ENCODE measurements at places on chromosomes 3 and 15. TPM values are rescaled to one million over a fixed set of nuclear protein-coding genes. Genes with fewer than 3 reads are reported as not detected.

GRCh38 chr15:52098323-52098722, 14.3 kb downstream of the BCL2L10 start:
- DNase-seq = no peak

DNA sequence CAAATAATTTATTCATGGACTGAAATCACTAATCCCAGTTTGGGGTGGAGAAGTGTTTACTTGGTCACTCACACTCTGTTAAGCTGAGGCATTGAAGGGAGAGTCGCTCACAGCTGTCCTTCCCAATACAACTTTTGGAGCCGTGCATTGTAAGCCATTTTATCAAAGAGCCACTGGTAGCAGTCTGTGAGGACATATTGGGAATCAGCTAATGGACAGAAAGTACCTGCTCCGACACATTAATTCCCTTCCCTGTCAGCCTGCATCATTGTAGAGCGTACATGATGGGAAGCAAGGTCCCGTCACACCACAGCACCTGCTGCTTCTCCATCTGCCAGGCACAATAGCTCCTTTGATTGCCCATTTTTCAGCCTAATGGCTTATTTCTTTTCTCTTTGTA, 643.2 kb downstream of the SQOR start:
- no peak for DNase-seq

DNA sequence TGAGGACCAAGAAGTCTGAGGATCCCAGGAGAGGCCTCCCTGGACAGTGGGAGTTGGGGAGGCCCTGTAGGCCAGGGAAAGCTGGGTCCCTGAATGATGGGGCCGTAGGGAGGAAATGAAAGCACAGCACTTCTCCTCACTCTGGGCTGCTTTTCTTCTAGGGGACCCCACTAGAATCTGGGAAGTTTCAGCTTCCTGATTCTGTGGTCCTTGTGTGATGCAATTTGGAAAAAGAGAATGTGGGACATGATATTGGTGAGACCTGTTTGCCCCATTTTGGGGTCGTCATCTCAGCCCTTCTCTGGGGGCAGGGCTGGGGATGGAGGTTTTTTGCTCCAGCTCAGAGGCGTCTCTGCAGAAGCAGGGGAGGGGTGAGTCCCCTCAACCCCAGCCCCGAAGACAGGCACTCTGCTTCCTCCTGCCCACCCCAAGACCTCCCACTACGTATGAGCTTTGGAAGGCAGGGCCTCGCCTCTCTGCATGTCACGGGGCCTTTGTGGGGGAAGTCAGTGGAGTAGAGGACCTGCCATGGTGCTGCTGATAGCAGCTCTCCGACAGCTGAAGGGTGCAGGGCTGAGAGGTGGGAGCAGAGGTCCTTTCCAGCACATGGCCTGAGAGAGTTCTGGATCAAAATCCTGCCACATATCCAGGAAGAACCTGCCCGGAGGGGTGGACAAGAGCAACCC, 1.5 kb upstream of the SNX22 start:
- DNase-seq = no peak

- no peak for DNase-seq
These were observed 6.2 kb downstream of the SUCLG2 start for GRCh38 chr3:67648229-67648628.

DNA sequence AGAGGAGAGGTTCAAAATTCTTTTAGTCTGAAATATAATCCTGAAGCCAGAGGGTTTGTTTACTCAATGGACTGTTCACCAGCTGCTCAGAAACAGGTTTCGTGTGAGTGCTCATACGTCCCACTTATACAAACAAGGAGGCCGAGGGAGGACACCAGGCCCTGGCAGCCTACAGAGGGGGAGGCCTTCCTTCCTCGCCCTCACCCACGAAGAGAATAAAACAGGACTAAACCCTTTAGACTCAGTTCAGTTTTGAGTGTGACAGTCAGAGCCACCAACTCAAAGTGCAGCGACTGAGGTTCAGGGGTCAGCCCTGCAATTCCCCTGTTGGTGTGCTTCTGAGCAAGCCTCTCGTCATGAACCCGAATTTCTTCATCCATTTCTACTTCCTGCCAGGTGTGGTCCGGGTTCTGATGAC, 17.3 kb downstream of the FAM174B start:
- no peak for DNase-seq

GRCh38 chr3:170999737-171000242, 26.7 kb downstream of the SLC2A2 start:
- no peak for DNase-seq

DNA sequence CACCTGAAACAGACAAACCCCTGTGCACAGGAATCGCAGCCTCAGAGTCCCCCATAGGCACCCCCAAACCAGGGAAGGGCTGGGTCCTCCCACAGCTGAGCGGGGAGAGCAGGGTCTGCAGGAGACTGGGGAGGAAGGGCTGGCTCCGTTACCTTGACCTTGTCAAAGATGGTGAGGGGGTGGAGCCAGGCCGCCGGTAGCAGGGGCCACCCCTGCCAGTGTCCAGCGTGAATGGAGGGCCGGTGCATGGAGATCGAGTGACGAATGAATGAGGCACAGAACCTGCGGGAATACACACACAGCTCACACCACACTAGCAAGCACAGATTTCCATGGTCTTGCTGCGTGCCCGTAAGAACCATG, 102.2 kb downstream of the TMEM266 start:
- DNase-seq = no peak

- DNase-seq = no peak
These were observed 174.4 kb upstream of the LPP start for GRCh38 chr3:187979564-187979963.

- DNase-seq = no peak
These were observed 65.8 kb downstream of the CADPS start for GRCh38 chr3:62809369-62809768.

DNA sequence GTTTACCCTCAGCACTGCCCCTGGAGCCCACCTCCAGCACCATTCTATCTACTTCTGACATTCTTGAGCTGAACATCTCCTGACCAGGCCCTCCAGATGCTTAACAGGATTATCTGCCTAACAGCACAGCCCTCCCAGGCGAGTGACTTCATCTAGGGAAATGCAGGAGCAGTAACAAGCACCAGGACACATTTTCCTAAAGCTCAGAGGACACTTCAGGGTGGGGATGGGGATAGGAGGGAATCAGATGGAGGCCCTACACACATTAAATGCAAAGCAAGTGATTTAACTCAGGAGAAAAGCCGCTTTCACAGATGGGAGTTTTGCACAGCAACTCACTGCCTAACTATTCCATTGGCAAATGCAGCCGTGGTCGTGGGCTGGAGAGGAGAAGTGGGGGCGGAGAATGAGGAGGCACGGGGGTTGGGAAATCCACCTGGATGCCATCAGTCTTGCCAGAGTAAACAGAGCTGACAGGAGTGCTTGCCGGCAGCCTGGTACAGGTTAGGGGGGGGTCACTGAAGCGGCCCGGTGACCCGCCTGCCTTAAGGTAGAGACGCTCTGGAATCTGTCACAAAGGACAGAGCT, 21.3 kb upstream of the BNC1 start:
- no peak for DNase-seq

GRCh38 chr3:60399292-60399691, 852.0 kb downstream of the FHIT start:
- DNase-seq = peak; percentile 19

CNTN3 gene
- total RNA-seq = not detected

CLDN11 gene
- 0.97 TPM for total RNA-seq

Measured in gastrocnemius medialis (tissue), 4 donors.